ENCODE measurements at places on chromosomes 2 and 18. TPM values are rescaled to one million over a fixed set of nuclear protein-coding genes. Genes with fewer than 3 reads are reported as not detected.

The TRABD2A gene
- 101 TPM for total RNA-seq

The GALR1 gene
- total RNA-seq: 0.11 TPM

- no peak for DNase-seq
These were observed 158.2 kb downstream of the SRBD1 start for GRCh38 chr2:45452866-45453265.

- DNase-seq: no peak
These were observed 8.4 kb upstream of the MAL start for GRCh38 chr2:95017071-95017501.
